ENCODE measurements at places on chromosomes 5 and 9.
A peak's percentile ranks its signal among the peaks of the same experiment; 100 is the strongest.

DNA sequence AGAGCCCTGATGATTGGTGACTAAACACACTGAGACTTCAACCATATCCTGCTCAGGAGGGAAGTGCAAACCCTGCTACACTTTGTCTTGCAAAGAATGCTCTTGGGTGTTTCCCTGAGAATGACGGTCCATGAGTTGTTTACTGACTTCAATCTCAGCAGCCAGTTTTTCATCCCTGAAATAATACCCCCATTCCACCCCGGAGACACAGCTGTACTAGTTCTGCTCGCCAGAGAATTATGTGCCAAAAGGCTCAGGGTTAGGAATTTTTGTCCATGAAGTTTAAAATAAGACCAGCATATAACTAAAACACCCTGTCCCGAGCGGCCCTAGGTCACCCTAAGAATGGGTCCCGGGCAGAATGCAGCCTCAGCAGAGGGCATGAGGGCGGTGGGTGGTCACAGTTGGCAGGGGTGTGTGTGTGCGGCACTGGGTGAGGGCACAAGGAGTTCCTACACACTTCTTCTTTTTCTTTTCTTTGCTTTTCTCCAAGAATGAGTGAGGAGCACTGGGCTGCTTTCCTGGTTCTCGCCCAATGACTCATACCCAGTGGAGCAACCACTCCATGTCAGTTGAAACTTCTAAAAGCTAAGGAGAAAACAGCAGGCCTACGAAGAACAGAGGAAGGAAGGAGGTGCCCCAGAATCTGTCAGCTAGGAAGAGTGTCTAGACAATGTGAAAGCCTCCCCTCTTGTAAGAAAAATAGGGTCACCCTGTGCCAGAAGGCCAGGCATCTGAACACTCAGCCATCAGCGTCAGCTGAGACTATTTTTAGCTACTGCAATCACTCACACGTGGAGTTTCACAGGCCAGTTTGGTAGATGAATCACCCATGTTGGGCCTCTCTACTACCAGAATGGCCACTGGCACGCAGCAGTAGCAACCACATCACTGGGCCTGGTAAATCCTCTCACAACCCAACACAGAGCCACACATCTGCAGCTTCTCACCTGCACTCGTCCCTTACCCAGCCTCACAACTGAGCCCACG lies 105.9 kb downstream of the DPYSL3 start:
- DNase-seq = peak; percentile 99

DNA sequence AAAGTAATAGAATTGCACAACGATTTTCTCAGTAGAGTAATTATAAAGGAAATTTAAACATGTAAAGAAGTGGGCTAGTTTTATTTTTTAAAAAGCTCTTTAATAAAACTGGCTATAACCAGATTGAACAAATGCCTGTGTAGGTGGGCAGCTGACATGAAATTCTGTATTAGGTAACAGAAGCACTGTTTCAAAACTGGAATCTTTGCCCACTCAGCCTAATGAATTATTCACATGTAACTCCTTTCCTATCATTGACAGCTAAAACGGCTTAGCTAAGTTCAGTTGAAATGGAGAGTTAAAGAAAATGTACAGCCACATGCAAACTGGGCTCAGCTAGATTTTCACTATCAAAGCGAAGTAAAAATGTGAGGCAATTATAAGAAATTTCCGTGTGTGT lies 1300.1 kb upstream of the ACO1 start:
- DNase-seq = no peak

GRCh38 chr5:11851965-11852716 lies 52.1 kb downstream of the CTNND2 start:
- DNase-seq = no peak

GRCh38 chr5:150660108-150660831 lies 781 bp upstream of the MYOZ3 start:
- no peak for DNase-seq

DNA sequence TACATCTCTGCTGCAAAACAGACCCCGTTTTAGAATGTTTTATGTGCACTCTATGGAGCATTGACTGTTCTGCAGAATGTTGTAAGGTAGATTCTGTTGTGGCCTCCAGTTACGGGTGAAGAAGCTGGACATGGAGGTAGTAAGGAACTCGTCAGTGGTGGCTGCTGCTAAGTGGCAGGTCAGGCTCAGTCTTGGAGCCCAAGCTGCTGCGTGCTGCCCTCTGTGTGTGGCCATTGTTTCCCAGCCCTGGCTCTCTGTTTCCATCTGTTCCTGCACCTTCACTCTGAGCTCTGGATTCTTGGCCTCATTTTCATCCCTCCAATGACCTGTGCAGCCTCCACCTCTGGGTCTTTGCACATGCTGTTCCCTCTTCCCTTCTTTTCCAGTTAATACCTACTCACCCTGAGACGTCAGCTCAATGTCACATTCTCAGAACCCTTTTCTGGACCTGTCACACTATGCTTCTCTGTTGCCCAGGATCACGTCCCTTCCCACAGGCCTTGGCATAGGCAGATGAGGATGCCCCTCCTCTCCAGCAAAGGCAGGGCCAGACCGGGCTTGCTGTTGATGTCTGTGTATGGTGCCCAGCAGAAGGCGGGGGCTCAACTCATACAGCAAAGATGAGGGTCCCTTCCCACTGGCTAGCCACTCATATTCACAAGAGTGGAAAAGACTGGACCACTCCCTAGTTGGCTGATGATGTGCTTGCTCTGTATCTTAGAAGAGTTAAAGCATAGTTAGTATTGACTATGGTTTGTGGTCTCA lies 97.6 kb downstream of the TENT4A start:
- no peak for DNase-seq

- DNase-seq = no peak
Observed at GRCh38 chr9:130844044-130844451, 9.0 kb downstream of the ABL1 start.

GRCh38 chr5:100856462-100856861 lies 46.6 kb downstream of the ST8SIA4 start:
- DNase-seq = no peak

DNA sequence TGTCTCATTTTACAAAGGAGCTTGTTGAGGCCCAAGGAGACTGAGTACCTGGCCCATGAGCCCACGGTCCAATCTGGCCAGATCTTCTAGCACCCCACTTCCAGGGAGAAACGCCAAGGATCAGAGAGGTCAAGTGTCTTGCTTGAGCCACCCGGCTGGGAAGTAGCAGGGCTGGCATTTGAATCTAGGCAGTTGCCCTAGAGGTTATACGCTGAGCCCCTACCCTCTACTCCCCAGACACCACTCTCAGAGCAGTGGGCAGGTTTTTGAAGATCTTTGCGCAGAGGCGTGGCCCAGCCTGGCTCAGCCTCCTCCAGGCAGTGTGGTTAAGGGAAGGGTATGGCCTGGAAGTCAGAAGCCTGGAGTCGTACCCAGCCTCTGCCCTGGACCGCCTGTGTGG lies 5.8 kb upstream of the NUP214 start:
- no peak for DNase-seq

DNA sequence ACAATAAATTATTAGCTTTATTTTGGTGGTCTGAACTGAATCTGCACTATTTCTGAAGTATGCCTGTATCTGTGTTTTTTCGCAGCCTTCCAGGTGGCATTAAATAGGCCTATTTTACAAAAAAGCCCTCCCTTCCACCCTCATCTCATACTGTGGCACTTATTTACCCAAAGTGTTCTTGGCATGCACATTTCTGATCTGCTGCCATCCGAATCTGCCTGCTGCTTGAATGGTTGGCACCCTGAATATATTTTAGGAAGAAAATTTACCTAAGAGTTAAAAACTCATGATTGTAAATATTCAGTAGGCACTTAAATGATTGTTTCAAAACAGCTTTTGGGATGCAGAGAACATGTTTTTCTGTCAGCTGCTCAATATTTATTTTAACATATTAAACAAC lies 150.1 kb downstream of the SLC28A3 start:
- no peak for DNase-seq

- peak; percentile 52 for DNase-seq
Observed at GRCh38 chr9:38020151-38021076, 48.6 kb downstream of the SHB start.

DNA sequence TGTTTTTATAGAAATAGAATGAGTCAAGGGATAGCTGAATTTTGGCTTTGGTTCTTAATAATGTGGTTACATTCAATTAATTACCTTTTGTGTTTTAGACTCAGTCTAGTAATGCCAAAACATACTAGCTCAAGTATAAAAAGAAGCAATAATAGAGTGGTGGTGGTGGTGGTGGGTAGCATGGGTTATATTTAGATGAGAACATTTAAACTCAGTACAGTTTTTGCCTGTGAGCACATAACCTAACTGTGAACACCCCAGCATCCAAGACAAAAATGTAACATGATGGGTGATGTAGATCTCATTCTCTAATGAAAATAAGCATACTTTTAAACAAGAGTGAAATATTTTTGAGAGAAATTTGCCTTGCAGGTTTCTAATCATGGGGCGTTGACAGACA lies 14.2 kb downstream of the CPEB4 start:
- DNase-seq = no peak

- no peak for DNase-seq
Observed at GRCh38 chr9:13487936-13488335, 208.4 kb upstream of the MPDZ start.

- no peak for DNase-seq
Observed at GRCh38 chr5:80688648-80689420, 34.1 kb upstream of the DHFR start.

GRCh38 chr9:16012621-16013020 lies 459.8 kb downstream of the CCDC171 start:
- peak; percentile 64 for DNase-seq

GRCh38 chr5:83400701-83401100 lies 70.8 kb upstream of the VCAN start:
- DNase-seq = no peak

GRCh38 chr9:96084331-96084734 lies 208.8 kb downstream of the ERCC6L2 start:
- DNase-seq = no peak

DNA sequence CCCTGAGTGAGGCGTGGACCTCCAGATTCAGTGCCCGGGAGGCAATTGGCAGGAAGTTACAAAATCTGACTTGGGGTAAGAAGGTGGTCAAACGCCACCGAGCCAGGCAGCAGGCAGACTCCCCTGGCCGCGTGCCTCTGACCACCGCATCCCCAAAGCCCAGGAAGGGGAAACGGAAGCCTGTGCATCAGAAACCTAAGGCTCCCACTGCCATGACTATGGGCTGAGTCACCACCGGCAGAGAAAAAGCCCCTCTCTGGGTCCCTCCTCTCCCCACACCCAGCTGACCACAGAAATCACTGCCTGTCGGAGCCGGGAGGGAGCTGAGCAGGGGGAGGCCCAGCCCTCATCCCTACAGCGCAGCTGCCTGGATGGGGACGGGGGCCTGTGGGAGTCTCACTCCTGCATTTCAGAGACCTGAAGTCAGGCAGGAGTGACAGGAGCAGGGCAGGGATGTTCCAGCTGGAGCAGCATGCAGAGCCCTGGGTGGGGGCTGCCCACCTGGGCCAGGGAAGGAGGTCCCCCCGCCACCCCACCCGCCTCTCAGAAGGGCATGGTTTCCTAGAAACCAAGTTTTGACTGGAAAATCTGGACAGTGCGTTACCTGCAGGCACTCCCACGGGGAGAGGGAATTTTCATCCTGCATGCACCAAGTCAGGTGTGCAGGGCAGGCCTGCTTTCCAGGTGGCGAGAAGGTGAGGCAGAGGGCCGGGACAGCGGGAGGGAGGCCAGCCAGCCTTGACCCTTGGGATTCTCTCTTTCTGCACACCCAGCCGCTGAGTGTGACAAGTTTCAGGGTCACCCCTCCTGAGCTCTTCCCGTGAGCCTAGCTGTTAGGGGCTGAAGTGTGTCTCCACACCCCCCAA lies 68.2 kb downstream of the LRSAM1 start:
- peak; percentile 99 for DNase-seq

- peak; percentile 69 for DNase-seq
Observed at GRCh38 chr9:130932255-130933079, 6.6 kb downstream of the FIBCD1 start.

- DNase-seq = peak; percentile 4
Observed at GRCh38 chr5:155085282-155085989, 71.9 kb downstream of the KIF4B start.

GRCh38 chr5:65152131-65152530 lies 329.6 kb downstream of the ADAMTS6 start:
- DNase-seq = peak; percentile 88

GRCh38 chr5:42360616-42361314 lies 62.5 kb upstream of the GHR start:
- no peak for DNase-seq

DNA sequence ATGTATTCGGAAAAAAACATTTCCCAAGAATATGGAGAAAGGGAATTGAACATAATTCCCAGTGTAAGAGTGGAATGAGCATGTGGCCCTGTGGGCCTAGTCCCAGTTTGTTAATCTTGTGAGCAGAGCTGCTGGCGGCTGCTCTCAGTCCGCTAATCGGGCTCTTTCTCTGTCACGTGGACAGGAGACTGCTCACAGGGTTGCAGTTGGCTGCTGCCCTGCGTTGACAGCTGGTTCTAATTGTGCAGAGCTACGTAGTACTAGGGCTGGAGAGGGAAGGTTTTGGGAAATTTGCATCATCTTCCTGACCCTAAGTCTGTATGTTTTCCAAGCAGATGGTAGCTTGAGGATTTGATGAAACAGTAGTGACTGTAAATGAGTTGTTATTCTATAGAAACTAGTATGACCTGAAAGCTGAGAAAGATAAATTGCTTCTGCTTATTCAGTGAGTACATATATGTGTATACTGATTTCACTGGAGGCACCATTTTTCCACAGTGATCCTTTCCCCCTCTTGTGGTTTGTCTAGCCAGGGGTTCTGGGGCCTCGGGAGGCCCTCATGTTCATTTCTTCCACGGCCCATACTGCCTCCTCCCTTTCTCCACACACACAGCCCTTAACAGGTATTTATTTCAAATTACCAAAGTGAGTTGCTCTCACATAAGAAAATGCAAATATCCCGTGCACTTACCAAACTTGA lies 100.6 kb downstream of the ANGPTL2 start:
- DNase-seq = peak; percentile 98

DNA sequence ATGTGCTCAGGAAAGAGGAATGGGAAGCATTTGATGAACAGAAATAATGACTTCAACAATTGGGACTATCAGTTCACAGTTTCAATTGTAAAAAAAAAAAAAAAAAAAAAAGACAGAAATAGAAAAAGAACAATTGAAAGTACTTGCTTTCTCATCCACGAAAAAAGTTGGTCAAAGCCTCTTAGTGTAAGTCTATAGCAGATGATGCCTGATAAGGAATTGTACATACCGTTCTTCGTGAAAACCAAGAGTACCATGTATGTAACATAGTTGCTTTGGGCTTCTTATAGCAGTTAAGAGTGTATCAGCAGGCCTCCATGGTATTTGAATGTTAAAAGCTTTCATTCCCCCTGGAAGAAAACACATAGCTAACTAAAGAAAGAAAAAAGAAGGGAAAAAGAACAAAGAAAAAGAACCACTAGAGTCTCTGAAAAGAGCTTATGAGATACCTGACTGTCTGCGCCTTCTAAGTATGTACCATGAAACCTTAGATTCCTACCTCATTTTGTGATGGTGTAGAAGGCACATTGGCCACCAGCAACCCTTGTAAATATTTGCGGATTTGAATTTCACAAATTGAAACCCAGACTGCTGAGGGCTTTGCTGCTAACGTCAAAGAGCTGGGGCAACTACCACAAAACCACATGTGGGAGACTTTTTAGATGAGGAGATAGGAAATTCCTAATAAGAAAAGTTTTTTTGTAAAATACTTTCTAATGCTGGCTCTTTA lies 75.2 kb downstream of the TMC1 start:
- peak; percentile 87 for DNase-seq
